ENCODE measurements at places on chromosomes 1 and 21. TPM values are rescaled to one million over a fixed set of nuclear protein-coding genes. Genes with fewer than 3 reads are reported as not detected.

MORN1 gene
- 9.0 TPM for total RNA-seq

DEPDC1 gene
- total RNA-seq: 0.17 TPM

DNA sequence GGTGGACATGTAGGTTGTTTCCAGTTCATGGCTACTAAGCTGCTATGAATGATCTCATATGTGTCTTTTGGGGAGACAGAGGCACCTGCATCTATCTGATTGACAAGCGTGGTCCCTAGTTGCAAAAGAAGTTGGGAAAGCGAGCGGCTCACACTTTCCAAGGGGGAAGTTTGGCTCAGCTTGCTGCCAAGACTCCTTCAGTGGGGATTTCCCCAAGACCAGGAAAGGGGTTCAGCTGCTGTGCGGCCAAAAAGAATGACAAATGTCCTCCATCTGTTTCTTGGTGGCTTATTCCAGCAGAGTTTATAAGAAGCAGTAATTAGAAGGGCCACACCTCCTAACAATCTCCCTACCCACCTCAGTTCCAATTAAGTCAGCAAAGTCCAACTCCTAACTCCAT lies 128.5 kb upstream of the GALNT2 start:
- no peak overlapping the region for H3K27ac ChIP-seq
- no peaks in the 10 kb centered on the region for H3K4me1 ChIP-seq

- no peak overlapping the region for H3K27ac ChIP-seq
- H3K36me3 ChIP-seq: peaks cover 87% of the 10 kb centered on the region
- no peak for DNase-seq
- no peaks in the 10 kb centered on the region for H3K27me3 ChIP-seq
Observed at GRCh38 chr1:204435381-204435831, 23.8 kb upstream of the PPP1R15B start.

DNA sequence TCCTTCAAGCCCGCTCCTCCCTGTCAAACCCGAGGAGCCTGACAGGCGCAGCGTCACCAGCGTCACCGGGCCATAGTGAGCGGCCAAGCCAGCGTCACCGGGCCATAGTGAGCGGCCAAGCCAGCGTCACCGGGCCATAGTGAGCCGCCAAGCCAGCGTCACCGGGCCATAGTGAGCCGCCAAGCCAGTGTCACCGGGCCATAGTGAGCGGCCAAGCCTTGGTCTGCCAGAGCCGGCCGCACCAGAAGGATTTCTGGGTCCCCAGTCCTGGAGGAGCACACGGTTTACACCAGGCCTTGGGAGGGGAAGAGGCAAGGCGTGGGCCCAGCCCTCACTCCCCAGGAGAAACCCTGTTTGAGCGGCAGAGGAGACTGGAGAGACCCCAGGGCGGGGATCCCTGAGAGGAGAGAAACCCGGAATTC lies 39.8 kb upstream of the COL18A1 start:
- no peaks in the 10 kb centered on the region for H3K36me3 ChIP-seq
- no peaks in the 10 kb centered on the region for H3K27me3 ChIP-seq
- DNase-seq: no peak
- H3K4me1 ChIP-seq: peaks cover 20% of the 10 kb centered on the region
- H3K4me3 ChIP-seq: no peak overlapping the region

EVA1C gene
- total RNA-seq: 55.4 TPM

DNA sequence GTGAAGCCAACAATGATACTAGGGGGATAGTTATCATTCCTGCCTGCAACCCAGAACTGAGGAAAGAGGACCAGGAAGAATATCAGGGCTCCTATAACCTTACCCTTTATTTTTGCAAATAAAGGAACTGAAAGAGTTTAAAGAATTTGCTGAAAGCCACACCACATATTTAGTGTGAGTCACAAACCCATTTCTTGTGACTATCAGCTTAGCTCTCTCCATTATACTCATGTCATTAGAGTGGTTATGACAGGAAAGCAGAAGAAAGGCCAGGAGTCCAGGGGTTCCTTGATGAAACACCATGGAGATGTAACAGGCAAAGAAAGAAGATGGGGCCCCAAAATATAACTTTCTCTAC lies 141.1 kb upstream of the SAMSN1 start:
- no peak for DNase-seq
- peaks cover 6% of the 10 kb centered on the region for H3K4me1 ChIP-seq
- no peaks in the 10 kb centered on the region for H3K27me3 ChIP-seq
- no peaks in the 10 kb centered on the region for H3K36me3 ChIP-seq
- H3K4me3 ChIP-seq: no peak overlapping the region

DNA sequence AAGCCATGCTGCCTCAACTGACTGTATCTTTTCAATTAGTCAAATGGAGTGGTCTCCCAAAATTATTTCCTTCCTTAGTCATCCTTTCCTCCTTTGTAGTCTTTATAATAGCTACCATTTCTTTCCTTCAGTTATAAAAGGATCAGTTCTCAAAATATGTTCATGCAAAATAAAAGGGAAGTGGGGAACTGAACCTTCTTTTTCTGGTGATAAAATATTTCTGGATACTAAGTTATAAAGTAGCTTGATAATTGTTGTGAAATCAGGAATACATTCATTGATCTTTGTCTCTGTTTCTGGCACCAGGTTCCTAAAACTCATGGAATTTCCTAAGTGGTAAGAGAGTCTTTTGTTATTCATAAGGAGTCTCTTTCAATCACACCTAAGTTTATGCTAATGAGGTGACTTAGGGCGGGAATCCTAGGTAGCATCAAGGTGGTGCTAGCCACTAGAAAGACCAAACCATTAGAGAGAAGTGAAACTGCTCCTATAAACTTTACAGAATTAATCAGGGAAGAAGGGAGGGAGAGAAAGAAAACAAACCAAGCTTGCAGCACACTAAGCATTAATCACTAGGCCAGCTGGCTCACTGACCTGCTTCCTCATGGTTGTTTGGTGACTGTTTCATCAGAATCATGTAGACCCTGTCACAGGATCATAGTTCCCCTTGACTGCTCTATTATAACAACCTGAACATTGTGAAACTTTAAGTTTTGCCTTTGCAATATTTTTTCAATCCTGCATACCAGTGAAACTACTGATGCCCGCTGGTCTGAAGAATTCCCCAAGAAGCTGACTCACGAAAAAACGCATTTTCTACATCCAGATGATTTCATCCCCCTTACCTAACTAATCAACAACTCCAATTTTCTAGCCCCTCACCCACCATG lies 161.6 kb upstream of the PTBP2 start:
- no peaks in the 10 kb centered on the region for H3K27me3 ChIP-seq
- no peak overlapping the region for H3K4me3 ChIP-seq
- no peak overlapping the region for H3K27ac ChIP-seq
- DNase-seq: no peak

DNA sequence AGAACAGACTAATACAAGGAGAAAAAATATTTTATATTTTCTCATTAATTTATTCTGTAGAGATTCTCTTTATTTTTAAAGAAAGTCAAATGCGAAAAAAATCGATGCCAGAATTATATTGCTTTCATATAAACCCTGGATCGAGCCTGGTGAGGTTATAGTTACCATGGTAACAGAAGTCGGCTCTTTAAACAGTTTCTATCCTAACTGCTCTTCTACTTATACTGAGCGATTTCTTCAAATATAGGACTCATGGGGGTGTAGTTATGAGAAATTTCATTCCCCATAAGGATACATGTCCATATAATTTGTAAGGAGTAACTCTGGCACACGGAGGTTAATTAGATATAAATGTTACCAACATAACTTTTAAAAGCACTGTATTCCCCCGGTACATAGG lies 973.5 kb upstream of the NCAM2 start:
- no peak overlapping the region for H3K4me3 ChIP-seq
- H3K27ac ChIP-seq: no peak overlapping the region
- H3K27me3 ChIP-seq: no peaks in the 10 kb centered on the region
- no peaks in the 10 kb centered on the region for H3K36me3 ChIP-seq
- no peaks in the 10 kb centered on the region for H3K4me1 ChIP-seq
- DNase-seq: no peak

DNA sequence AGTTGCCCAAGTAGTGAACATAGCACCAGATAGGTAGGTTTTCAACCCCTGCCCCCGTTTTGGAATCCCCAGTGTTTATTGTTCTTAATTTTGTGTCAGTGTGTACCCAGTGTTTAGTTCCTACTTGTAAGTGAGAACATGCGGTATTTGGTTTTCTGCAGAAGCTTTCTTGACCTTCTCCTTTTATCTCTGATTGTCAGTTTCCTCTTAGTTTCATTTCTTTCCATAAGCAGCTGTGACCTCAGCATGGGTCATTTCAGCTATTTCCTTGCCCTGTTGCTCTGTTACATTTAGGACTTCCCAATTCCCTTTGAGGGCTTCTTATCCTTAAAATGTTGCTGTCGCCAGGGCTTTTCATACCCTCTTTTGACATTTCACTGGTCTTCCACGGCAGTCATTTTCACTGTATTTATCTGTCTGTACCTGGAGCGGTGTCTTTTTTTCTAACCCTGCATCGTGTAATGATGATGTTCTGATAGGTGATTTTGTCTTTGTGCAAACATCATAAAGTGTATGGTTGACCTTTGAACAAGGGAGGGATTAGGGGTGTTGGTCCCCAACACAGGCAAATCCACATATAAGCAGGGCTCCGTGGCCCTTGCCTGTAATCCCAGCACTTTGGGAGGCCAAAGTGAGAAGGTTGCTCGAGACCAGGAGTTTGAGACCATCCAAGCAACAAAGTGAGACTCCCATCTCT lies 15.0 kb downstream of the ITSN1 start:
- H3K4me3 ChIP-seq: no peak overlapping the region
- H3K27ac ChIP-seq: no peak overlapping the region
- no peaks in the 10 kb centered on the region for H3K36me3 ChIP-seq
- H3K4me1 ChIP-seq: peaks cover 43% of the 10 kb centered on the region
- DNase-seq: no peak

PCSK9 gene
- total RNA-seq: 23.5 TPM

DNA sequence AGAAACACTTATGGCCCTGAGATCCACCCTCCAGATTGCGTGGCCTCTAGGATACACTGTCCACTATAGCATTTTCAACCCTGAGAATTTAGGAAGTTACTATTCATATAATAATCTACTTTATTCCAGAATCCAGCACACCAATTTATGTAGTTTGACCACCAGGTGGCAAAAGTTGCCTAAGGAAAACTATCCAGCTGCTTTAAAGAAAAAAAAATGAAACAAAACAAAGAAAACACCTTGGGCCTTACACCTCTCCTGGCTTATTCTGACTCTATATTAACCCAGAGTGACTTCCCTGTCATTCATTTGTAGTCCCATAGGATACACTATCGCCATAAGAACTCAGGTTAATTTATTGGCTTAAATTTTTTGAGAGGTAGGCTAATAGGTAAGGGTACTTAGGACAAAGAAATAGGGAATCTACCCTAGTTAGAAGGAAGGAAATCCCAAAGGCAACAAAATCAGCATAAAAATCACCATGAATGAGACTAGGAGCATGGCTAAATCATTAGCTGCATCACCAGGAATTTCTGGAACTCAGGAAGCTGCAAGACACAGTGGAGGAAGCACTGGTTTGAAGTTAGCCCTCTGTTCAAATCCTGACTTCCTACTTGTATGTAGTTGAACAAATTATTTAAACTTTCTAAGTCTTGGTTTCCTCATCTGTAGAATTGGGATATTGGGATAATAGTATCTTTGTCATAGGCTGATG lies 107.5 kb downstream of the SPAG17 start:
- no peak overlapping the region for H3K27ac ChIP-seq
- H3K27me3 ChIP-seq: no peaks in the 10 kb centered on the region
- DNase-seq: no peak
- no peaks in the 10 kb centered on the region for H3K4me1 ChIP-seq
- H3K36me3 ChIP-seq: no peaks in the 10 kb centered on the region

DNA sequence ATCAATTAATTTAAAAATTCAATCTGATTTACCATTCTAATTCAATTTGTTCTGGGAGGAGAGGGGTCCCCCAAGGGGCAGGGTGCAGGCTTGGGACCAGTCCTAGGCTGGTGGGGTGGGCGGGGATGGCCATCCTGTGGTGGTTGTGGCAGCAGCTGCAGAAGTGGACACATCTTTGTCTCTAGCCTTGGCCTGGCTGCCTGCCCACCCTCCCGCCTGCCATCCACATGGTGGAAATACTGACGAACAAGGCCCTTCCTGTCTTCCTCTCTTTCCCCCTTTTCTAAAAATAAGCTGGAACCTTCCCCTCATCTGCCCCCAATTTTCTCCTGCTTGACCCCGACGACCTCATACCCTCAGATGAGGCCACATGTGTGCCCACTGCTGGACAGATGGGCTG lies 130.9 kb downstream of the FOXD2 start:
- no peaks in the 10 kb centered on the region for H3K36me3 ChIP-seq
- peaks cover 18% of the 10 kb centered on the region for H3K4me1 ChIP-seq
- peak overlapping the region; percentile 60 for H3K27ac ChIP-seq
- no peaks in the 10 kb centered on the region for H3K27me3 ChIP-seq
- DNase-seq: no peak

RGS7 gene
- total RNA-seq: not detected

DNA sequence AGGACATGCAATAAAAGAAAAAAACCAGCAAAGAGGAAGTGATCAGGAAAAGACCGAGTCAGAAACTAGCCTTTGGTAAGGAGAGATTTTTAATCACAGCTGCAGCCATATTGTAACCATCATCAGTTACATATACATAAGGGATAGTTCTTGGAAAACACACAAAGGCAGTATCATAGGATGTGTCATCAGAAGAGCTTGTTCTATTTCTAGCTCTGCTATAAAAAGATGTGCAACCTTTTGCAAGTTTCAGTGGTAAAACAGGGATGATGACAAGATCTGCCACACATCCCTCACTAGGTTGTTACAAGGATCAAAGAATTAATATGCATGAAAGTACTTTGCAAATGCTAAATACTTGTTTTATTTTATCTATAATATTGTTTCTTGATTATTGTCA lies 342.0 kb downstream of the VAV3 start:
- H3K4me1 ChIP-seq: no peaks in the 10 kb centered on the region
- H3K36me3 ChIP-seq: no peaks in the 10 kb centered on the region
- H3K4me3 ChIP-seq: no peak overlapping the region
- H3K27ac ChIP-seq: no peak overlapping the region
- no peaks in the 10 kb centered on the region for H3K27me3 ChIP-seq

GRCh38 chr1:93738075-93738622 lies 56.5 kb upstream of the BCAR3 start:
- peaks cover 10% of the 10 kb centered on the region for H3K4me1 ChIP-seq
- H3K36me3 ChIP-seq: no peaks in the 10 kb centered on the region
- H3K4me3 ChIP-seq: no peak overlapping the region
- no peak overlapping the region for H3K27ac ChIP-seq
- no peak for DNase-seq
- H3K27me3 ChIP-seq: no peaks in the 10 kb centered on the region

OR10Z1 gene
- total RNA-seq: not detected

DNA sequence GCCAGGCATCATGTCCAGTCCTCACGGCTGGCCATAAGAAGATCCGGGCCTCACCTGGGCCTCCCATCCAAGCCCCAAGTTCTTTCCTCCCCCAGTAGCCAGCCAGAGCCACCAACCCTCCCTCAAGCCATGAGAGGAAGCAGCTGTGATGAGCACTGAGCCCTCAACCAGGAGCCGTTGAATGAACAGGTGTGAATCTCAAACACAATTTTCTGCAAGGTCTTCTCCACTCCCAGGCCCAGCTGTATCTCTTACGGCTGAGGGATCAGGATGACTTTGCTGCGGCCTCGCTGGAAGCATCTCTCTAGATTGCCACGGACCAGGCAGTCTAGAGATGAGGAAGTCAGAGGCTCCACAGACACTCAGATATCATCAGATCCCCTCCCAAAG lies 9.8 kb upstream of the CLDN14 start:
- H3K4me3 ChIP-seq: no peak overlapping the region
- H3K27me3 ChIP-seq: no peaks in the 10 kb centered on the region
- no peak overlapping the region for H3K27ac ChIP-seq
- H3K4me1 ChIP-seq: no peaks in the 10 kb centered on the region
- no peaks in the 10 kb centered on the region for H3K36me3 ChIP-seq

LYST gene
- total RNA-seq: 78.4 TPM

GRCh38 chr21:36608897-36609225 lies 90.1 kb upstream of the SIM2 start:
- peaks cover 22% of the 10 kb centered on the region for H3K27me3 ChIP-seq
- no peak overlapping the region for H3K27ac ChIP-seq
- no peak overlapping the region for H3K4me3 ChIP-seq
- no peak for DNase-seq

All from upper lobe of right lung (tissue), 1 donor.